SJSA1 (cell line): ENCODE measurements at places on chromosomes 6 and 20.
A peak's percentile ranks its signal among the peaks of the same experiment; 100 is the strongest.

- DNase-seq = no peak
Measured at GRCh38 chr6:2186516-2186915, 58.9 kb downstream of the GMDS start.

- no peak for DNase-seq
Measured at GRCh38 chr20:6395695-6396094, 272.9 kb upstream of the FERMT1 start.

DNA sequence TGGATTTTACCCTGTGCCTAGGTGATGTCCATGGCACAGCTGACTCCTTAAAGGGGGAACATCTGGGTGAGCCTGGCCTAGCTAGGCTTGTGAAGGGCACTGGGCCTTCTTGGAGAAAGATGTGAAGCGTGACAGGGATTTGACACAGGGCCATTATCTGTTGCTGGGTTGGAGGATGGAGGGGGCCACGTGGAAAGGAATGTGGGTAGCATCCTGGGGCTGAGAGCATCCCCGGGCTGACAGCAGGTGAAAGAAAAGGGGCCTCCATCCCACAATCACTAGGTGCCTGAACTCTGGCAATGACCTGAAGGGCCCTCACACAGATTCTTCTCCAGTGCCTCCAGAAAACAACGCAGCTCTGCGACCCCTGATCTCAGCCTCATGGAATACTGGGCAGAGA, 124.7 kb downstream of the DTNBP1 start:
- no peak for DNase-seq

GRCh38 chr20:35191419-35192117, 19.7 kb downstream of the PROCR start:
- DNase-seq = no peak

DNA sequence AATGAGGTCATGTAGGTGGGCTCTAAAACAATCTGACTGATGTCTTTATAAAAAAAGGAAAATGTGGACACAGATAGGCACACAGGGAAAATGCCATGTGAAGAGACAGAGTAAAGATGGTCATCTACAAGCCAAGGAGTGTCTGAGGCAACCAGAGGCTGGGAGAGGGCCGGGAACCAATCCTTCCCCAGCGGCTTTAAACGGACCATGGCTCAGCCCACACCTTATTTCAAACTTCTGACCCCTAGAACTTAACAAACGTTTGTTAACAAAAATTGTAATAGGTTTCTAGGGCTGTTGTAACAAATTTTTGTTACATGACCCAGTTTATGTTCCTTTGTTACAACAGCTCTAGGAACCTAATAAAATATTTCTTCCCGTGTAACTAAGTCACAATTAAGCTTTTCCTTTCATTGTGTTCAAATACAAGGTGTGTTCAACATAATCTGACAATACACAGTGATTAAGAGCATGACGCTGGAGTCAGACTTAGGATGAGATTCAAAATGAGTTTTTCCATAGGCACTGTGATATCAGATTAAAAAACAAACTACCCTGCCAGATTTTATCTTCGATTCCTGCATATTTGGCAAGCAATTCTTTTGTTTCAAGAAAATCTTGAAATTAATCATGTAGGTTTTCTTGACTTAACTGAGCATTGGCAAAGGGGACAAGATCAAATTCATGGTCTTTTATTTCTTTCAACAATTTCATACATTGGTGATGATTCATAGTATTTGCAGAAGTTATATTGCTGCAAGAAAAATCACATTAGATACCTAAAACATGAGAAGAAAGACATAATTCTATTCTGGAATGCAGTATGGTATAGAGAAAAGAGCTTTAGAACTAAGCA, 169.5 kb upstream of the RIPOR2 start:
- DNase-seq = no peak

GRCh38 chr6:81901551-81901966, 149.1 kb upstream of the TENT5A start:
- no peak for DNase-seq

GRCh38 chr6:1057490-1058135, 254.3 kb upstream of the FOXQ1 start:
- no peak for DNase-seq

- no peak for DNase-seq
Measured at GRCh38 chr6:140289186-140289585, 914.7 kb upstream of the CITED2 start.

GRCh38 chr6:25769983-25770382, 15.4 kb downstream of the SLC17A4 start:
- no peak for DNase-seq

GRCh38 chr6:142819603-142820337, 125.2 kb downstream of the HIVEP2 start:
- DNase-seq = no peak

DNA sequence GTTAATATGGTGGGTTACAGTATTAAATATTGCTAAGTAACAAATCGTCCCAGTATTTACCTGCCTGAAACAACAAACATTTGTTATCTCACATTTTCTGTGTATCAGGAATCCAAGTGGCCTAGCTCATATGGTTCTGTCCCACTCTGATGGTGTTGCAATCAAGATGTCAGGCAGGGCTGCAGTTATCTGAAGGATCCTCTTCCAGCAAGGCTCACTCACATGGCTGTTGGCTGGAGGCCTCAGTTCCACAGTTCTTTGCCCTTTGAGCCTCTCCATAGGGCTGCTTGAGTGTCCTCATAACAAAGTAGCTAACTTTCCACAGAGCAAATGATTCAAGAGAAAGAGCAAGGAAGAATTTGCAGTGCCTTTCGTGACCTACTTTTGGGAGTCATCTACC, 17.7 kb downstream of the RAB22A start:
- DNase-seq = no peak

- no peak for DNase-seq
Measured at GRCh38 chr6:75147512-75147911, 58.3 kb downstream of the COL12A1 start.

DNA sequence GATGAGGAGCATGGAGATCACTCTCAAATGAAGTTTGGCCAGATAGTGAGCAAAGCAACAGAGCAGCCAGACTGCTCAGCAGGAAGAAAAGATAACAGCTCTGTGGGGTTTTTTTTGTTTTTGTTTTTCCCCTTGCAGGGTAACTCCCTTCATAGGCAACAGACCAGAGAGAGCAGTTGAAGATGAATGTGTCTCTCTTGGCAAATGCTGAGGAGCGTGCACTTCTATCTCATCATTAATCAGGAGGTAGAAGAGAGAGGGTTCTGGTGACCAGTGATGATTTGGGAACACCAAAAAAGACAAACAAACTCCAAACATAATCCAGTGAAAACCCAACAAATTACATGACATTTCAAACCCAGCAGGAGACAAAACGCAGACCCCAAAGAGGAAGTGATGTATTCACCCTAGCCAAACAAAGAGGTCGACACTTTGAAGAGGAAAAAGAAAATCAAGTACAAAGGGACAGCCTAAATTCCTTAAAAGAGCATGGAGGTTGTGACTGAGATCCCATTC, 66.2 kb upstream of the RREB1 start:
- no peak for DNase-seq

- no peak for DNase-seq
Measured at GRCh38 chr6:154277629-154278017, 79.0 kb downstream of the IPCEF1 start.

- no peak for DNase-seq
Measured at GRCh38 chr6:167919349-167919748, 78.1 kb upstream of the KIF25 start.

- DNase-seq = no peak
Measured at GRCh38 chr6:12392490-12392889, 102.3 kb downstream of the EDN1 start.

GRCh38 chr20:8809107-8809953, 259.6 kb upstream of the PLCB4 start:
- no peak for DNase-seq

DNA sequence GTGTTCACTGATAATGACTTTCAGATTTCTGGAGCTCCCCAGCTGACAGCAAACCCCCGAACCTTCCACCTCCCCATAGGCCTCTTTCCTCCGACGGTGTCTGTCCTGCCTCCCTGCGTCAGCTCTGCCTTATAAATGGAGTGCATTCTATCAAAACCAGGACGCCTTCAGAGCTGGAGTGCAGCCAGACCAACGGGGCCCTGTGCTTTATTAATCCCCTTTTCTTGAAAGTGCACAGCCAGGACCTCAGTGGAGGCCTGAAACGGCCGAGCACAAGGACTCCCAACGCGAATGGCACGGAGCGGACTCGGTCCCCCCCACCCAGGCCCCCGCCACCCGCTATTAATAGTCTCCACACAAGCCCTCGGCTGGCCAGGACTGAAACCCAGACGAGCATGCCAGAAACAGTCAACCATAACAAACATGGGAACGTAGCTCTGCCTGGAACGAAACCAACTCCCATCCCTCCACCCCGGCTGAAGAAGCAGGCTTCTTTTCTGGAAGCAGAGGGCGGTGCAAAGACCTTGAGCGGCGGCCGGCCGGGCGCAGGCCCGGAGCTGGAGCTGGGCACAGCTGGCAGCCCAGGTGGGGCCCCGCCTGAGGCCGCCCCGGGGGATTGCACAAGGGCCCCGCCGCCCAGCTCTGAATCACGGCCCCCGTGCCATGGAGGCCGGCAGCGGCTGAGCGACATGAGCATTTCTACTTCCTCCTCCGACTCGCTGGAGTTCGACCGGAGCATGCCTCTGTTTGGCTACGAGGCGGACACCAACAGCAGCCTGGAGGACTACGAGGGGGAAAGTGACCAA, 42.3 kb upstream of the NAA20 start:
- peak; percentile 85 for DNase-seq

DNA sequence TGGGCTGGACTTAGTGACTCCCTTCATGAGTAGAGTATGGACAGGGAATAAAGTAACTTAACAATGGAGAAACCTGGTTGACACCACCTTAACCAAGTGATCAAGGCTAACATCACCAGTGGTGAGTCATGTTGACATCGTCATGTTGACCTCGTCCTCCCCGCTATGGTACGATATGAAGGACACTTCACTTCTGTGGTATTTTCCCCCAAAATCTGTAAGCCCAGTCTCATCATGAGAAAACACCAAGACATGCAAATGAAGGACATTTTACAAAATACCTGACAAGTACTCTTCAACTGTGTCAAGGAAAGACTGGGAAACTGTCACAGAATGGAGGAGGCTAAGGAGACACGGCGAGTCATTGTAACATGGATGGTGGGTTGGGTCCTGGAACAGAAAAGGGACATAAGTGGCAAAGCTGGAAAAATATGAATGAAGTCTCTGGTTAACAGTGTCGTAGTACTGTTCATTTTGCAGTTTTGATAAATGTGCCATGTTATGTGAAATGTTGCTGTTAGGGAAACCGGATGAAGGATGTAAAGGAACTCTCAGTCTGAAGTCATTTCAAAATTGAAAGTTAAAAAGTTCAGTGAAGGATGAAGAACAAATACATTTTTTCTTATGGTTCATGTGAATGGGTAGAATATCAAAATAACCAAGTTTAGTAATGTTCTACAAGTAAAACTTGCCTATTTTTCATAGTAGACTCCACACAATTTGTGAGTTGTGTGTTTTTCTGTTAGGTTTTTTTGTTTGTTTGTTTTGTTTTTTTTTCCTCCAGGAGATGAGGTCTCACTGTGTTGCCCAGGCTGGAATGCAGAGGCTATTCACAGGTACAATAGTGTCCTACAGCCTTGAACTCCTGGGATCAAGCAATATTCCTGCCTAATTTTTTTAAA, 247.5 kb downstream of the TMEM242 start:
- no peak for DNase-seq

DNA sequence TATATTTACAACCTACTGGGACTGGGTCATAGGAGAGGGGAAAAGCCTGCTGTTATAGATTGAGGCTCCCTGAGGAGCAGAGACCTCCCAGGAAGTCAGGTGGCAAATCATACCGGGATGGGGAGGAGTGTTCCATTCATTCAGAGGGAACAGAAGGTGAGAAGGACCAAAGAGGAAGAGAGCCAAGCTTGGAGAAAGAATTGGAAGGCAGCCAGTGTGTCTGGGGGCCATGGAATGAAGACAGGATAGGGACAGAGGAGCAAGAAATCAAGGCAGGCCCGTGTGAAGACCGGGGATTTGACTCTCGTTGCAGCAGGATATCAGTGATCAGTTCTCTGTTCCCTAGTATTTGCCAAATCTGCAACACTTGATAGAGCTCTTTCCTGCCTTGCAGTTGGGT, 5.7 kb upstream of the ZNF217 start:
- no peak for DNase-seq

DNA sequence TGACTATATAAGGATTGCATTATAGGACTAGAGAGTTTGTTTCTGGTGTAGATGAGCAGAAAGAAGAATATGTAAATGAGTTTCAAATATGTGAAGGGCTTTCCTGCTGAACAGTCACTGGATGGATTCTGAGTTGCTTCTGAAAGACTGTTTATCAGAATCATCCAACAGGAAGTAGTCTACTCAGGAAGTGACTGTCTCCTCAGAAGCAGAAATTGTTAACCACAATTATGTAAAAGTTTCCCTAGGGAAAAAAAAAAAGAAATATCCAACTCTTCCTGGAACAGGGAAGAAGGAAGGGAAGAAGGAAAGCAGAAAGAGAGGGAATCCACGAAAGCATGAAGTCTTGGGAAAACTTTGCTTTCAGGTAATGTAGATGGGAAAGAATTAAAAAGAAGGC, 138.9 kb downstream of the TENT5A start:
- DNase-seq = peak; percentile 38

GRCh38 chr6:111662794-111663593, 57.3 kb upstream of the TRAF3IP2 start:
- no peak for DNase-seq

DNA sequence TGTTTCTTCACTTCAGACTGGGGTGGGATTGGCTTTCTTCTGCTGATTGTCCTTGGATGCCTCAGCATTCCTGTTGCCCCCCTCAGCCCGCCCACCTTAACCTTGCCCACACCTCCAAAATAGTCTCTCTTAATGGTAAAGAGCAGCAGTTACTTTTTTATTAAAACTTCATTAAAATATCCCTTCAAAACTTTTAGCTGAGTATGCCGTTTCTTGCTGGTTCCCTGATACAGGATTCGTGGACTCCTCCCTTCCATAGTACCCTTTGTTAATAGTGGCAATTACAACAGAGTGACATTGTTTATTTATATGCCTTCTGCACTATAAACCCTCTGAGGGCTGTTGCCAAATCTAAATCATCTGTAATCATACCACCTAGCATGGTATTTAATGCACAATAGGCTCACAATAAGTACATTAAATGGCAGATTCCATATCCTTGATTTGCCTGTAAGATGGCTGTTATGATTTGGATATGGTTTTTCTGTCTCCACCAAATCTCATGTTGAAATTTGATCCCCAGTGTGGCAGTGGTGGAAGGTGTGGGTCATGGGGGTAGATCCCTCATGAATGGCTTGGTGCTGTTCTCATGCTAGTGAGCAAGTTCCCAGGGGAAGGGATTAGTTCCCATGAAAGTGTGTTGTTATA, 3.5 kb upstream of the MOCS1 start:
- no peak for DNase-seq

DNA sequence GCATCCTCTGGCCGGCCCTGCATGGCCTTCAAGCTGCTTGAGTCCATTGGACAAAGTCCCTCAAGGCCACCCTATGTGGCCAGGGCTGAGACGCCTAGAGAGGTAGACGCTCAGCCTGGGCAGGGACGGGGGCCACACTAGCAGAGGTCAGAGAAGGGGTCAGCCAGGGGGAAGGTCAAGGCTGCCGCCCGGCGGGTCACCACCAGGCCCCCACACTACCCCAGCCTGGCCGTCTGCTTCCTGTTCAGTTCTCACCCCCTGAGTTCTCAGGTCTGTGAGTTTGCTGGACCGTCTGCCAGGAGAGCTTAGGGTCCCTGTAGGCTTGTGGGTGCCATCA, 37.3 kb downstream of the NTSR1 start:
- no peak for DNase-seq

- no peak for DNase-seq
Measured at GRCh38 chr20:23034721-23035671, at the start of gene SSTR4. SSTR4 (plus strand) TSS chr20:23035312; CDS start chr20:23035484, 172 bp downstream.
